Activated naive CD4-positive, alpha-beta T cell treated with anti-CD3 and anti-CD28 coated beads, Interleukin-2, amount 10 ng/mL, durations not matched to agents 7 days and 5 days (primary cell): ENCODE measurements at places on chromosomes 5 and 9.

DNA sequence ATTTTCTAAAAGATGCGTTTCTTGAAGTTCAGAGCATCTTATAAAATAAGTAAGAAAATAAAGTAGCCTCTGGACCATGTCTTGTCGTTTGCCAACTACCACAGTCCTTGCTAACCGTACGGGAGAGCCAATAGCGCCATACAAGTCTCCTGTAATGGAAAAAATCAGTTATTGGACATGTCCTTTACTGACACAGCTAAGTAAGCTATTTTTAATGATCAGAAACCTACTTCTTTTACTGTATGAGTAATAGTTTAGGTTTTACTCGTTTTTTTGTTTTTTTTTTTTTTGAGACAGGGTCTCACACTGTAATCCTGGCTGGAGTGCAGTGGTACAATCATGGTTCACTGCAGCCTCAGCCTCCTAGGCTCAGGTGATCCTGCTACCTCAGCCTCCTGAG lies 37.7 kb upstream of the RAPGEF6 start:
- DNase-seq: no peak

DNA sequence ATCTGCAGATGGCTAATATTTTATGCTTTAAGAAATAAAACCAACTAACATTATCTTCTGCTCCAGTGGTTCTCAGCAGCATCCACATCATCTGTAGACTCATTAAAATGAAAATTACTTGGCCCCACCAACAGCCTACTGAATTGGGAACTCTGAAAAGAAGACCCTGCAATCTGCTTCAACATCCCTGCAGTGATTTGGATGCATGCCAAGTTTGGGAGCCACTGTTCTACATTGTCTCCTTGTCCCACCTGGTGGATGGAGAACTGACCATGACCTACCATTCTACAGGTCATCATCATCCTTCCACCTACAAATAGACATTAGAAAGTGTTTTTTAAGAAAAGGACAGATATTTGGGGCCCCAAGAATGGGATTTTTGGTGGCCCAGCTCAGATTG lies 71.1 kb downstream of the ACER2 start:
- DNase-seq: no peak

GRCh38 chr9:90915693-90916092 lies 114.1 kb downstream of the SYK start:
- DNase-seq: no peak

DNA sequence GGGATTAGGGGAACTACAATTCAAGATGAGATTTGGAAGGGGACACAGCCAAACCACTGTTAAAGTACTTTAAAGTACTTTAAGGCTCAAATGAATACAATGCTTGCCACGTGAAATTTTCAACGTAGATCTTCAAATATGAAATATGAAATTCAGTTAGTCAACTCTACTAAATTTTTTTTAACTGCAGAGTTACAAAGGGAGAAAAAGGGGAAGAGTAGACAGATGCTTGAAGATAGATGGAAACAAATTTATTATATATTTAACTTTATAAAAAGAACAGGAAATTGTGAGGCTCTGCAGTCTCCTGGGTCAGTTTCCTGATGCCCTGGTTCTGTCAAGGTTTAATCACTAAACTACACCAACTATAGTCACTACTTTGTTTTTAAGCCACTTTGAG lies 785.5 kb upstream of the DMAC1 start:
- DNase-seq: no peak

DNA sequence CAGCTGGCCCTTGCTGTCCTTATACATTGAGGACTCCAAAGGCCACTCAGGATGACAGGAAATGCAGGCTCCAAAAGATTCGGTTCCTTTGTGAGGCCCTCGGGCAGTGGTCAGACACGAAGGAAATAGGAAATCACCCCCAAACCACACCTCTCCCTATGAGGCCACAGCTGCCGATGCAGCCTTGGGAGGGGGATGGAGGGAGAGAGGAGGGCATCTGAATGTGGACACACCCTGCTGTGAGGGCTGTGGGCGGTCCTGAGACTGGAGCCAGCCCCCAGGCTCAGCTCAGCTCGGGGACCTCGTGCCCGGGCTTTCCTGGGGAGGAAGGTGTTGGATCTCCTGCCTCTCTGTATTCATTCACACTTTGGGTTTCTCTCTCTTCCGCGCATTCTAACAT lies 2.7 kb upstream of the CLPTM1L start:
- peak; percentile 15 for DNase-seq

- no peak for DNase-seq
Measured at GRCh38 chr5:102107865-102108264, 188.2 kb downstream of the SLCO4C1 start.

- DNase-seq: no peak
Measured at GRCh38 chr9:126618585-126619360, 5.0 kb downstream of the LMX1B start.

DNA sequence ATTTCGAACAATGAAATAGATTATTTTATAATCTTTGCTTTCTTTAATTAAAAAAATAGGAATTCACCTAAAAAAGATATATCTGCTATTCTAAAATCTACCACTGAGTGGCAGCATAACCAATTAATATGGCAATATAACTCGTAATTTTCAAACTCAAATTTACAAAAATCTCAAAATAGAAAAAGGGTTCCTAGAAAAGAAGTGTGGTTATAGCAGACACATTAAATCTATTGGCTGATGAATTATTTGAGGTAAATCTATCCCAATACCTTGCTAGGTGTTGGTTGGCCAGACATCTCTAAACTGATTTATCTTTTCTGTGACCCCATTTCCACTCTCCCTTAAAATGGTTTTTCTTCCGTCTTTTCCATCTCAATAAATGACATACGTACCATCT lies 30.2 kb upstream of the NRG2 start:
- no peak for DNase-seq

- DNase-seq: no peak
Measured at GRCh38 chr9:136029556-136029955, 65.5 kb downstream of the NACC2 start.

GRCh38 chr5:80629281-80629680 lies 25.2 kb upstream of the MSH3 start:
- DNase-seq: no peak

GRCh38 chr9:98811051-98811650 lies 3.7 kb downstream of the GALNT12 start:
- DNase-seq: no peak

DNA sequence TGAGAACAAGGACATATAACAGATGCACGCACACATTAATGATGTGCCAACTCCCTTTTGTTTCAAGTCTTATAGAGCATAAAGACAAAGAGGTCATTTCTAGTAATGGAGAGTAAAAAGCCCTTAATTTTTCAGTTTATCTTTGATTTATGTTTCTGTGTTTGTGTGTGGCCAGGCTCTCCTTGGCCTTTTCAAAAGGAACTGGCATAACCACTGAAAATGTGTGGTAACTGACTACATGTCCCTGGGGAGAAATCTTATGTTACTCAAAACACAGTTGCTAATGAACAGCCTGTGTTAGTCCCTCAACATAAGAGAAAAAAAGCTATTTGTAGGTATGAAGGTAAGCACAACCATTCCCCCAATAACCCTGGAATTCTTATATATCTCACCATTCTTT lies 47.6 kb upstream of the SHOC1 start:
- no peak for DNase-seq

DNA sequence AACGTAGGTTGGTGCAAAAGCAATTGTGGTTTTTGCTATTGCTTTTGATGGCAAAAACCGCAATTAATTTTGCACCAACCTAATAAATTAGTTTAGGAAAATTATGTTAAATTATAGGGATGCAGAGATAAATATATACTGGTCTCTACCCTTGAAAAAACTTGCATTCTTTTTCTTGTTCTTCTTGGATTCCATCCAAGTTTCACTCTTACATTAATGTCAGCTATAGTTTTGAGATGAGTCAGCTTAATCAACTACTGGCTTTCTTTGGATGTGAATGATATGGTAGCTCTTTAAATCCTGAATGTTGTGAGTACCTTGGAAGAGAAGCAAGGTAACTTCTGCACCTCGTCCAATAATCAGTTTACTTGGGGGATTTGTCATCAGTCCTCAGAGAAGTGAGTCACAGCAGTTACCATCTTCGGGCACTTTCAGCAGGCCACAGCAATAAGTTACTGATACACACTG lies 549.0 kb upstream of the ZNF608 start:
- DNase-seq: no peak

DNA sequence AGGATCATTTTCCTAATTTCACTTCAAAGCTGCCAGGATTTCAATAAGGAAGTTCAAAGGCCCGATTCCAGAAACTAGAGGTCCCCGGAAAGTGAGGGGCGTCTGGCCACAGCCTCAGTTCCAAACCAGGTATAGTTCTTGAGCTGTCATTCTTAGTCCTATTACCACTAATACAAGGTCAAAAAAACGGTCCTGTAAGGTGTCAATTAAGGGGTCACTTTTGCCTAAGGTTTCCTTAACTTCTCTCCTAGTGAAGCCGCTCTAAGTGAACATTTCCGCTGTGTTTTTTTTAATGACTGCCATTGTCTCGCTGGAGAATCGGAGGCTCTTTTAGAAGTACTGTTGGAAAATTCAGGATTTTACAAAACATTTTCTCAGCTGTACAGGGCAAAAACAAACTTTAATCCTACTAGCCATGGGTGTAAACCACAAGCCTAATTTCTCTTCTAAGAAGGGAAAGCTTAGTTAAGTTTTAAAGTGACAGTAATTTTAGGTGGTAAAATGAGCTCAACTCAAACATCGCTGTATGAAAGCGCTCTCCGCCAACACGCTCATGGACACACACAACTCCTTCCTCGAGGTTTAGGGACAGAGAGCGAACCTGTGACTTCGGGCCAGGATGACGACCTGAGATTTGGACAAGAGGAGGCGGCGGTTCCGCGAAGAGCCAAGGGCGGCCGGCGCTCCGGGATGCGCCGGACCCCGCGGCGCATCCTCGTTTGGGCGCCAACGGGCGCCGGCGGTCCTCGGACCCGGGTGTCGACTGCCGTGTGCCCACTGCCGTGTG lies 76.7 kb upstream of the IFNE start:
- peak; percentile 23 for DNase-seq

DNA sequence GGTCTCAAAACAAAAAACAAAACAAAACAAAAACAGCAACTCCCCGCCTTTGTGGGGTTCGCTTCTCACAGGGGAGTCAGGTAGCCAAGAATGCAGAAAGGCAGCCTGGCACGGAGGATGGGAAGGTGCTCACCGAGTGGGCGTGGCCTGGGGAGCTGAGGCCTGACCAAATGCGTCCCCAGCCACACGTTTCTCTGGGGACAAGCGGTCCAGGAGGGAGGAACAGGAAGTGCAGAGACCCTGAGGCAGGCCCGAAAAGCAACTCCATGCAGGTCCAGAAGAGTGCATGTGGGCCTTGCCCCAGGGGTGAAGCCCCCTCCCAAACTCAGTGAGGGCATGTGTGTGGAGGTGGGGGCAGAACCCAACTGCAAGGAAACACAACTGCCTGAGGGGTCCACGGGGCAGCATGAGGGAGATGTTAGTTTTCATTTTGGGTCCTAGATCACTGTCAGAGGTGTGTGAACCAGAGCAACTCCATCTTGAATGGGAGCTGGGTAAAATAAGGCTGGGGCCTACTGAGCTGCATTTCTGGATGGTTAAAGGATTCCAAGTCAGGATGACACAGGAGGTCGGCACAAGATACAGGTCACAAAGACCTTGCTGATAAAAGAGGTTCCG lies 2.6 kb upstream of the UAP1L1 start:
- DNase-seq: no peak

DNA sequence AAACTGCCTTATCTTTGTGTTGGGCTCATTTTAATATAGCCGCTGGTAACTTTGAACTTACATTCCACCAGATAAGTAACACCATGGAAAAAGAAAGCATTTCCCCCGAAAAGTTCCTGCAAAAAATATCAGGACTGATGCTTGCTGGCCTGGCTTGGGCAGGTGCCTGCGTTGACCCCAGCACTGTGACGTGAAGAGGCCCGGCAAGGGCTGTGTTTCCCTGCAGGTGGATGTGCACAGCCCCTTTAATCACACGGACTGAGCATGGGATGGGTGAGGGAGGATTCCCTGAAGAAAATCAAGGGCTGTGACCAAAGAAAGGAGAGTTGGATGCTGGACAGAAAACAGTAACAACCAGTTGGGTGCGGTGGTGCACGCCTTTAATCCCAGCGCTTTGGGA lies 138.2 kb downstream of the NSG2 start:
- DNase-seq: no peak

DNA sequence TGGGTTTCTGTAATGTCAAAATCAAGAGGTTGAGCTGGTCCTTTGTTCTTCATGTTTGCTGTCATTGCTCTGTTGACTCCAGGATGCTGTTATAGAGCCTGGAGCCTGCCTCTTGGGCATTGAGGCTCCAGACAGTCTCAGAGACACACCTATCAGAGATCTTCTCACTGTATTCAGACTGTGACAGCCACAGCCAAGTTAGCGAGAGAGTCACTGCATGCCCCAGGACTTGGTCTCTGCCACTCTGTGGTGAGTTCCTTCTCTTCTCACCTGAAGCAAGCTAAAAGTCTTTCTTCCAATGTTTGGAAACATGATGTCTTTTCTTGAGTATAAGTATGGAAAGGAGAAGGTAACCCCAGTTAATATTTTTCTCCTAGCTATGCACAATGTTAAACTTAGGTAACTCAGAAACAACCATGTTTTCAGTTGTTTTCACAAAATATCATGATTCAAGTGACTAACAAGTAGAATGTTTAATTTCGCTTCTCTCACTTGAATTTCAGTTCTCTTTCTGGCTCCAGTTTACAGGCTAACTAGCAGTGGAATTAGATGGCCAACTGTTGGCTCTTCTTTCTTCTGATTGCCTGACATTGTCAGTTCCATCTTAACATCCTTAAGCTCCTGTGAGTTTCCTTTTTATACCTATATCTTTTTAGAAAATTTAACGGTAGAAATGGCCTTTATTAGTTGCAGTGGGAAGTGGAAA lies 20.6 kb upstream of the ZFYVE16 start:
- no peak for DNase-seq

GRCh38 chr9:130479587-130479986 lies 34.8 kb downstream of the ASS1 start:
- no peak for DNase-seq

- no peak for DNase-seq
Measured at GRCh38 chr9:93233033-93233432, 49.1 kb downstream of the WNK2 start.

DNA sequence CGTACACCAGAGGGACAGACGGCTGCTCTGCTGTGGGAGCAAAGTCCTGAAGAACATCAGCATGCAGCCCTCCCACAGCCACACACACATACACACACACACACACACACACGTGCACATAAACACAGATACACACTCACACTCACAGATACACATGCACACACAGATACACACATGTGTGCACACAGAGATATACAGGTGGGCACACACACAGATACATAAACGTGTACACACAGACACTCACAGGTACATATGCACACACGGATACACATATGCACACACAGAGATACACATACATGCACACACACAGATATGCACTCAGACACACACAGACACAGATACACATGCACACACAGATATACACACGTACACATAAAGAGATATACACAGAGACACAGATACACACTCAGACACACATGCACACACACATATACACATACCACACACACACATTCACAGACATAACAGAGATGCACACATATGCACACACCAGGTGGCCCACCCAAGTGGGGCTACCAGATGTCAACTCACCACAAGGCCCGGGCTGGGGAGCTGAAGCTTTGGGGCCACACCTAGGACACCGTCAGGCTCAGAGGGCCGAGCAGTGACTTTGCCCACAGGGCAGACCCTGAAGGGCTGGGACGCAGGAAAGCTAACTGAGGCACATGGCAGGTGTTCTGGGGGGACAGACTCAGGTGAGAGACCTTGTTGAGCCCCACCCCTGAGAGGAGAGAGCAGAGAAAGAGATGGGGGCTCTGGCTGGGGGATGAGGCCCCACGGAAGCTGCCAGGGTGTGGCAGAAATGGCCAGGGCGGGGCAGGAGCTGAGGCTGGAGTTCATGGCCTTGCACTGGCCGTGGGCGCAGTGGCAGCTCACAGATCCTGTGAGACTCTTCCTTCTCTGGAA lies 148.6 kb upstream of the PPP1R26 start:
- no peak for DNase-seq

- no peak for DNase-seq
Measured at GRCh38 chr5:159913501-159913900, 2.8 kb upstream of the ADRA1B start.
